Stimulated activated naive CD4-positive, alpha-beta T cell treated with Interleukin-2 at 50 U/mL for 16 hours (primary cell): ENCODE measurements at places on chromosomes 7 and 10.

DNA sequence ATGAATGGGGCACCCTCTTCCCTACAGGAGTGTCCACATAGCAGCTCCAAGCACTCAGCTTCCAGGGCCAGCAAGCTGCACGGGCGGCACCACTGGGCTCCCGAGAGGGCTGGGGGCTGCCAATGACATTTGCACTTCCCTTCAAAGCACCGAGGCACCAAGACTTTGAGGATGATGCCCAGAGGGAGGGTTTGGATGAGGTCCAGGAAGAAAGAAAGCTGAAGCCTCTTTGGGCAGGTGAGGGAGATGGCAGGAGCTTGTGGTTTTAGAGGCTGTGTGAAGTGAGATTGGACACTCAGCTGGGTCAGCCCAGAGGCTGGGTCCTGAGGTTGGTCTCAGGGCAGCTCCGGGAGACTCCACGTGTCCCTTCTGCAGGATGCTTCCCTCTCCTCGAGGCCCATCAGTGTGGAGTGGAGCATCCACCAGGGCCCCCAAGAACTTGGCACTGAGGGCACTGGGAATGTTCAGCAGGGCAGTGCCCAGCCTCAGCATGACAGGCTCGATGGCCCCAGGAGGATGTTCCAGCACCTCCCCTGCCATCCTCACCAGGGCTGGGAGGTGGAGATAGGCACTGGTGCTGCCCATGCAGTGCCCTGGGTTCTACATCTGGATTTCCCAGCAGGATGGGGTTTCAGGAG is 54.9 kb upstream of the IGFBP3 start:
- no peak for DNase-seq

DNA sequence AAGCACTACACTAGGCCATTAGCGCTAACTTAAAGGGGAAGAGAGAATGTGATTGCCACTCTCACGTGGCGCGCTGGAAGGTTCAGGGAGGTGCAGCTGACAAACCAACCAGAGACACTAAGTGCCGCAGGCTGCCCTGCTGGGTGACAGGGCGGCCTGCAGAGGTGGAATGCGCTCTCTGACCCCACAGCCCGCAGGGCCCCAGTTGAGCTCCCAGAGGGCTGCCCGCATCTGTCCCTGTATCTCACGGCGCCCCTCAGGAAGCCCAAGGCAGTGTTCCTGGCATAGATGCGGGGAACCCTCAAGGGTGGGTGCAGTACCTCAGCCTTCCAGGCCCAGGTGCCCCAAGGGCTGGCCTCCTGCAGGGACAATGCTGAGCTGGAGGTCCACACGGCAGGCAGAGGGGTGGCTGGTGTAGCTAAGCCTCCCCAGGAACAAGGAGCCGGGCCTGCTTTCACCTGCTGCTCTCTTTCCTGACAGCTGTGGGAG is 66.6 kb downstream of the CALML3 start:
- no peak for DNase-seq

GRCh38 chr7:80618096-80618495 is 20.3 kb upstream of the CD36 start:
- DNase-seq = no peak

GRCh38 chr7:44535348-44536064 is 5.6 kb downstream of the NPC1L1 start:
- no peak for DNase-seq

GRCh38 chr7:138903186-138903820 is 77.9 kb downstream of the KIAA1549 start:
- DNase-seq = peak; percentile 66

- DNase-seq = no peak
Measured at GRCh38 chr10:103457176-103457712, 1.5 kb downstream of the CALHM1 start.

DNA sequence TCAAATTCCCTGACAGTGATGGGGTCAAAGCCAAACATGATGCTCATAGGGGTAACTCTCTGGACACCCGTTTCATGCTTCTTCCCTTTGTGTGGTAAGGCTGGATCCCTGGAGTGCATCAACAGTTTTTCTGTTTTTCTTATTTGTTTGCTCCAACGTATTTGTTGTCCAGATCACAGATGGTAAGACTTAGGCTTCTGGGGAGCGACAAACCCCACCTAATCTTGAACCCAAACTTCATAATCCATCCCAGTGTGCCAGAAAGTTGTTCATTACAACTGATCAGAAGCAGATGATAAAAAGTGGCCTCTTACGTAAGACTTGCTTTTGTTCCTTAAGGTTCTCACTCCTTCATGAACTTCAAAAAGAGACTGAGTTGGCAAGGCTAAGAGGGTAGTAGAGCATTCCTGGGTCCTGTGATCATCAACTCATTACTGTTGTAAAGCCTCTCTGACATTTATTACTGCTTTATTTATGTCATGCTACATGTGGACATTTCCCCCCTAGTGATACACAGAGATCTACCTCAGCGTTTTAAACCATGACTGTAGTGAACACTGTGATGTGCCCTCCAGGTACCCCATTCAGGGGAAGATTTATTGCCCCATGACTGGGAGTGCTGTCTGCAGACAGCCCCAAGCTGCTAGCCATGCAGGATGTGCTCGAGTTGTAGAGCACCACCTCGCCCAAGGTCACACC is 125.6 kb downstream of the CCDC71L start:
- DNase-seq = no peak

GRCh38 chr10:131127138-131127589 is 184.4 kb downstream of the TCERG1L start:
- no peak for DNase-seq

DNA sequence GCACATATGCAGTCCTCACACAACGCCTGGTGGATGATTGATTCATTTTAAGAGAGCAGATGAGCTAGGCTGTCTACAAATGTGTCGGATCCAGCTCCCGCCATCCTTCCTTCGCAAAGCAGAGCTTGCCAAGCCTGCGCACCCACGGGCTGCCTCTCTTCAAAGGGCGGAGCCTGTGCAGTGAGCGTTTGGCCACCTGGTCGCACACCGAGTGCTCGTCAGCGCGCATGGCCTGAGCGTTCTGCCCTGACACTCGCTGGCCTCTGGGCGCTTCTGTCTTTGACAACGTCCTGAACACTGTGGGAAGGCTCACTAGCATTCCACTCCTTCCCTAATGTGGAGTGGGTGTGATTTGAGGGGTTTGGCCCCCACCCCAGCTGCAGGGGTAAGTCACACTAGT is 47.1 kb upstream of the TMEM72 start:
- DNase-seq = peak; percentile 11

DNA sequence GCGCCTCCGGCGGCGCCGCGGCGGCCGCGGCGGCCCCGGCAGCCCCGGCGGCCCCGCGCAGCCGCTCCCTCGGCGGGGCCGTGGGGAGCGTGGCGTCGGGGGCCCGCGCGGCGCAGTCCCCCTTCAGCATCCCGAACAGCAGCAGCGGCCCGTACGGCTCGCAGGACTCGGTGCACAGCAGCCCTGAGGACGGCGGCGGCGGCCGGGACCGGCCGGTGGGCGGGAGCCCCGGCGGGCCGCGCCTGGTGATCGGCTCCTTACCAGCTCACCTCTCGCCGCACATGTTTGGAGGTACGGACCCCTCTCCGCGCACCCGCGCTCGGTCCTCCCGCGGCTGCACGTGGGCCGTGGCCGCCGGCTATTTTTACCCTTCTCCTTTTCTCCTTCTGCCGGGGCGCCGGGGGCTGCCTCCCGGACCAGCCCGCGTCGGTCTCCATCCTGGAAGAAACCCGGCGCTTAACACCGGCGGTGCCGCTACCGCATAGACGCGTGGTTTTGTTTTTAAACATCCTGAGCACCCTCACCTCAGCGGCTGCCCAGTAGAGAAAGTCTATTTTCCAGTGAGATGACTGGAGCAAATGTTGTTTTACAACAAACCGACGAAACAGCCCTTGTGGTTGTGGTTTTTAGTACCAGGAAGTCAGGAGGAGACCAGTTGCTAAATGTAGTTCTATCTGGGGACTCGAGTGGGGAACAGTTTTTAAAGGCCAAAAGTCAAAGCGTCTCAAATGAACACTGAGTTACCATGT is 1.3 kb downstream of the ZNRF2 start:
- peak; percentile 59 for DNase-seq

GRCh38 chr10:81498011-81498551 is 376.9 kb upstream of the NRG3 start:
- no peak for DNase-seq

DNA sequence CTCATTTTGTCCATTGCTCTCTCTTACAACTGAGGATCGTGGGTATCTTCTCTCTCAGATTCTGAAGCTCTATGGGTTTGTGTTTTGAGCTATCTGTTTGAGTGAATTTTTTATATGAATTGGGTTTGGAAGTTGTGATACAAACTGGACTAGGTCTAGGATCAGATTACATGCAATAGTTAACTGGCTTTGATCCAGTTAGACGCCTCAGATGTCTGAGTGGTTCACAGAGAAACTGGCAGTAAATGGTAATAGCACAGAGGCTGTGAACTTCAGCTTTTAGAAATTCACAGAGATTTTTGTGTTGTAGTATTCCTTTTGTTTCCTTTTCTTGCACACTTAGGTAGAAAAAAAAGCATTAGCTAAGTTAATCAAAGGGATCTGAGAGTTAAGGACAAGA is 12.7 kb upstream of the DNMBP start:
- no peak for DNase-seq

GRCh38 chr7:150365673-150366398 is 2.8 kb upstream of the REPIN1 start:
- DNase-seq = no peak

GRCh38 chr7:122597277-122597676 is 101.6 kb downstream of the RNF133 start:
- no peak for DNase-seq

DNA sequence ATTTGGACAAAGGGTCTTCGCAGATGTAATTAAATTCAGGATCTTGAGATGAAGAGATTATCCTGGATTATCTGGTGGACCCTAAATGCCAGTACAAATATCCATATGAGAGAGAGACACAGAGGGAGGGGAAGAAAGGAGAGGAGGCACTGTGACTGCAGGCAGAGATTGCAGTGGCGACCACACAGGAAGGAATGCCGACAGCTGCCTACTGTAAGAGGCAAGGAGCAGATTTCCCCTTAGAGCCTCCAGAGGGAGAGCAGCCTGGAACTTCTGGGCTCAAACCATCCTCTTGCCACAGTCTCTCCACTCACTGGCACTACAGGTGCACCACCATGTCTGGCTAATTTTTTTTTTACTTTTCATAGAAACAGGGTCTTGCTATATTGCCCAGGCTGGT is 152.3 kb downstream of the SDK1 start:
- no peak for DNase-seq
